ENCODE measurements at places on chromosomes 16 and 17.

DNA sequence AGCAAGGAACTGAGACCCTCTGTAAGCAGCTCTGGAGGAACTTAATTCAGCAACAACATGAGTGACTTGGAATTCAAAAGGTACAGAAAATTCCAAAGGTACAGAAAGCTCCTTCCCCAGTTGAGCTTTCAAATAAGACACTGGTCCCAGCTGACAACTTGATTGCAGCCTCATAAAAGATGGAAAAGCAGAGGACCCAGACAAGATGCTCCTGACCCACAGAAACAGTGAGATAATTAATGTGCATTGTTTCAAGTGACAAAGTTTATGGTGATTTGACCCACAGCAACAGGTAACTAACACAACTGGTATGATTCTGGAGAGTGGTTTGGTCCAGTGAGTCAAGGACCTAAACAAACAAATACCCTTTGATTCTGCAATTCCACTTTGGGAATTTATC, 15.2 kb upstream of the TMEM114 start:
- no peak for DNase-seq

DNA sequence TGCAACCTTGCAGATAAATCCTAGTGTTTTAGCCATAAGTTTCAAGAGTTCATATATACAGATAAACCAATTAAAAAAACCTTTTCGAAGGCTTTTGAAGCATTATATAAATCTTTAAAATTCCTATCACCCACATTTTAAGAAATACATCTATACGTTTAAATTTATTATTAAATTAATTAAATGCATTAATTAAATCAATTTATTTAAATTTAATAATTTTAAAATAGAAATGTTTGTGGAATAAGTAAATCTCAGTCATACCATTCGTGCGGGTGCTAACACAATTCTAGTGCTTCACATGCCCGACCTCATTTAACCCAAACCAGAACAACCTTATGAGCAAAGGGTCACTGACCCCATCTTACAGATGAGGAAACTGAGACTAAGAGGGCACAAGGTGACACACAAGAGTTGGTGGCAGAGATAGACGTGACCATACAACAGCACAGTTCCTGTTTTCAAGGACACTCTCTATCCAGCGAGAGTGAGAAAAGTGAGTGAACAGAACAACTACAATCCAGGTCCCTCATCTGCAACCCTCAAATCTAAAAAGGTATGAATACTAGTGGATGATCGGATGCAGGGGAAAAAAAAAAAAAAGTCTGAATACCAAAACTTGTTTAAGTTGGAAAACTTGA, 1.4 kb downstream of the NSMCE1 start:
- no peak for DNase-seq

GRCh38 chr17:61335105-61335844, 64.4 kb upstream of the TBX2 start:
- no peak for DNase-seq

DNA sequence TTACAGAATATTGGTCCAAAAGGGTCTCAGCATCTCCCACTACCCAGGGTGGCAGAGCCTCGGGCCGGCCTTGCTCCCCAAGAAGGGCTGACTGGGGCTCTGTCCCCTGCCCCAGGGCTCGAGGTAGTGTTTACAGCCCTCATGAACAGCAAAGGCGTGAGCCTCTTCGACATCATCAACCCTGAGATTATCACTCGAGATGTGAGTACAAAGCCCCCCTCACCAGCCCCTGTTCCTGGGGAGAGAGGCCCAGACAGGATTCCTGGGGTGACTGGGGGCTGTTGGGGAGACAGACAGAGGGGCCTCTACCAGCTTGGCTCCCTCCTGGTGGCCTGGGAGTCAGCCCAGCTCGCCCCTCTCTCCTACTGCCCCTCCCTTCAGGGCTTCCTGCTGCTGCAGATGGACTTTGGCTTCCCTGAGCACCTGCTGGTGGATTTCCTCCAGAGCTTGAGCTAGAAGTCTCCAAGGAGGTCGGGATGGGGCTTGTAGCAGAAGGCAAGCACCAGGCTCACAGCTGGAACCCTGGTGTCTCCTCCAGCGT, 6.1 kb upstream of the NLRC5 start:
- DNase-seq = no peak

- DNase-seq = no peak
These were observed 106.4 kb upstream of the CES5A start for GRCh38 chr16:55981557-55981956.

GRCh38 chr17:227946-228615, 46.6 kb upstream of the DOC2B start:
- no peak for DNase-seq

- DNase-seq = no peak
These were observed at the start of gene METTL23 for GRCh38 chr17:76726776-76727718. Gene METTL23 (plus strand): TSS chr17:76726839. CDS start chr17:76729711, 2,872 bp downstream.

DNA sequence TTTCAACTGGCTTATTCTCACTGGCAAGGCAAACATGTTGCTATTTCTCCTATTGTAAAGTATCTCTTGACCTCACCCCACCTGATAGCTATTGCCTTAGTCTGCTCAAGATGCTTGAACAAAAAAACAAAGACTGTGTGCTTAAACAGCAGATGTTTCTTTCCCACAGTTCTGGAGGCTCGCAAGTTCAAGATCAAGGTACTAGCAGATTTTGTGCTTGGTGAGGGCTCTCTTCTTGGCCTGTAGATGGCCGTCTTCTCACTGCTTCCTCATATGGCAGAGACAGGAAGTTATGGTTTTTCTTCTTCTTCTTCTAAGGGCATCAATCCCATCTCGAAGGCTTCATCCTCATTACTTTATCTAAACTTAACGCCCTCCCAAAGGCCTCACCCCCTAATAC, 109.7 kb upstream of the CLEC3A start:
- DNase-seq = no peak

- DNase-seq = no peak
These were observed 378.3 kb downstream of the CPPED1 start for GRCh38 chr16:12425134-12425941.

DNA sequence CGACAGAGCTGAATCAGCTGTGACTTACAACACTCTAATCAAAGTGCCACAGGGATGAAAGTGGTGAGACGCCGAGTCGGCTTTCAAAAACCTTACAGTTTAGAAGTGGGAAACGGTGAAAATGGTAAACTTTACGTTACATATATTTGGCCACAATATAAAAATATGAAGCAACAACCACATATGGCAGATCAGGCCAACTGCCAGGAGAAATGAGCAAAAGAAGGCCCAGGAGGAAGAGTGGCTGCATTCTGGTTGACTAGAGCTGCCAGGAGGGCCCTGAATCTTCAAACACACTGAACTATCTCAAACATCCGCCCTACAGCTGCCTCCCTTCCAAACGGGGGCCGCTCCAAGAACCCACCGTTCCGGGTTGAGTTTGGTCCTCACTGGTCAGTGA, 56.3 kb downstream of the MRM3 start:
- no peak for DNase-seq

DNA sequence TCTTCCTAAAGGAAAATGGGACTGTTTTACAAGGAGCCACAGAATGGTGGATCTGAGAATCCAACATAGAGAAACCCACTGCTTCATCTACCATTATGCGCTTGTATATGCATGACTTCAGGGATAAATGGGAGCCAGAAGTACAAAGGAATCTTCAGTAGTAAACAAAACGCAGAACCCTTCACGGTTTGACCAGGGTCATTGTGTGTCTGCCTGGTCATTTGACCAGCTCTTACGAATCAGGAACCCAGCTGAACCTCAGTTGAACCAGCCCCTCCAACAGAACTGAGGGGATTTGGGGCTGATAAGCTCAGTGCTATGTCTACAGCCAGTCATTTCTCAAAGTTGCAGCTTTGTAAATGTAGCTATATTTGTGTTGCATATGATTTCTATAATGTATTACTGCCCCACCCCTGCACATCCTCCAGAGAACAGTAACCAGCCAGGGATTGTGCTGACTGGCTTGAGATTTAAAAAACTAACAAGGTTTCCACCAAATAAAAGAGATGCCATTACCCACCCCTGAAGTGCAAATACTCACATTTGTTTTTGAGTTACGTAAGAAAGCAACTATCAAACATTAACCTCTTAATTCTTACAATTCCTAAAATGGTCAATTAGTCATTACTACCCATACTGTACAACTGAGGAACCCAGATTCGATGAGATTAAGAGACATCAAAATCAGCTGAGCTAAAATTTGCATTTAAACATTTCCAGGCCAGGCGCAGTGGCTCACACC, 6.3 kb downstream of the CMTM4 start:
- no peak for DNase-seq

- no peak for DNase-seq
These were observed 116.8 kb upstream of the SOX9 start for GRCh38 chr17:72004011-72004427.

DNA sequence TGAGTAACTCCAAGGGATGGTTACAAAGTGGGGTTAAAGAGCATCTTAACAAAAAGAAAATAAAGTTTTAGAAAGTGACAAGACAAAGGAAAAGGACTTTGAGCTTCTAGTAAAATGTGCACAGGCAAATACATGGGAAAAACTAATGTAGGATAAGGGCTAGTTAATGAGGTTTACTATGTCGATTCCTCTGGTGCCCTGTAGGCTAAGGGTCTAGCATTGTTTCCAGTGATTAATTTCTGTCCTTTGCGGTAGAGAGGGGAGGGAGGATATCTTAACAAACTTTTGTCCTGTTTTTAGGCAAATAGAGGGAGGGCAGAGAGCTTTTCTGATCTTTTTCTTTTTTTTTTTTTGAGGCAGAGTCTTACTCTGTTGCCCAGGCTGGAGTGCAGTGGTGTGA, 96.6 kb upstream of the SIAH1 start:
- DNase-seq = no peak

DNA sequence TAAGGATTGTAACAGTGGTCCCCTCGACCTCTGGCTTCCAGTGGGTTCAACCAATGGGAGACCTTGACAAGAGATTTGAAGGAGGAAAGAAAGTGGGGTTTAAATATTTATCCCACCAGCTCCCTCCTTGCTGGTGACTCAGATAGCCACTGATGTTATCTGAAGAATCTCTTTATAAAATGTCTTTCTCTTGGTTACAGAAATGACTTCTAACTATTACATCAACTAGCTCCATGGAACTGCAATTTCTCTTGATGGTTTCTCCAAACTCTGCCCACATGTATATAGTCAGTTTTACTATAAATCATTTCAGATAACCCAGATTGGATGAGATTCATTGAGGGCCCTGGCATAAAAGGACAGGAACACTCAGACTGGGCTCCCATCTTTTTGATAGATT, 920.2 kb upstream of the SOX9 start:
- DNase-seq = no peak

DNA sequence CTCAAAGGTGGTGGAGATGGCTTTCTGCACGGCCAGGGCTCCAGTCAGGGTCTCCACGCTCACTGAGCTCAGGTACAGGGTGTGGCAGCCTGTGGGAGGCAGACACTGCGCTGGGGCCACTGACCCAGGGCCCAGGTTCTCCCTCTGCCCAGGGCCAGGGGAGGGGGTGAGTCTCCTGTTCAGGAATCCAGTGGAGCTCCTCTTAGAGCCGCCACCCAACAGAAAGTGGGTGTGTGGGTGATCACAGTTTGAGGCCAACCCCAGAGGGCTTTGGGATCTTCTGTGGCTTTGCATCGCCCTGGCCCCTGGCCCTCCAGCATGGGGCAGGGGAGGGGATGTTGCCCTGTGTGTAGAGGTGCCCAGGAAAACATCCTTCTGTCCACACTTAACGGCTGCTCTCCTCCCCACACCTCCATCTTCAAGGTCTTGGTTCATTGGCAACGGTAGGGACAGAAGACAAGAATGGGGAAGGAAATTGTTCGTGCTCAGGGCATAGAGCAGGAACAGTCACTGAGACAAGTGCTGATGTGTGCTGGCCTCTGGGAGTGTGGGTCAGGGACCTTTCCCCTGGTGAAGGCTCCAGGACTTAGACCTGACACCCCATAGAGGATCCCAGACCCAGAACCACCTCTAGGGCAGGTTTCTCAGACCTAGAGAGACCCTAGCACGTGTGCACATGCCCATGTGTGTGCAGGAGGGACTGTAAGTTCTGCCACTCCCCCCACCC, 21.5 kb downstream of the TNS4 start:
- no peak for DNase-seq

DNA sequence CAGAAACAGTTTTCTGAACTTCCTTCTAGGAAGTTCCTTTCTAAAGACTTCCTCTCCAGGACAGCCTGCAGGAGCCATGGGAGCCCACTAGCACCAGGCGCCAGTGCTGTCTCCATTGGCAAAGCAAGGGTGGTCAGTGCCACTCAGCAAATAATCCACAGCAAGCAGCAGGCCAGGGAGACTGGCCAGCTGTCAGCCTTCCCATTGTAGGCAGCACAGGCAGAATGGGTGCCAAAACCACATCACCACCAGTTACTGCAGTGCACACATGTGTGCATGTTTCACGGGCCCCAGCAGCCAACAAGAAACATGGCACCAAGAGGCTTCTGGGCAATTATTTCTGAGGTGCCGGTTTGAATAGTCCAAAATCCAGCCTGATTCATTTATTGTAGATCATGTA, 26.7 kb downstream of the DNASE1 start:
- DNase-seq = no peak

- DNase-seq = no peak
These were observed 38.1 kb downstream of the TEKT5 start for GRCh38 chr16:10656618-10657017.

DNA sequence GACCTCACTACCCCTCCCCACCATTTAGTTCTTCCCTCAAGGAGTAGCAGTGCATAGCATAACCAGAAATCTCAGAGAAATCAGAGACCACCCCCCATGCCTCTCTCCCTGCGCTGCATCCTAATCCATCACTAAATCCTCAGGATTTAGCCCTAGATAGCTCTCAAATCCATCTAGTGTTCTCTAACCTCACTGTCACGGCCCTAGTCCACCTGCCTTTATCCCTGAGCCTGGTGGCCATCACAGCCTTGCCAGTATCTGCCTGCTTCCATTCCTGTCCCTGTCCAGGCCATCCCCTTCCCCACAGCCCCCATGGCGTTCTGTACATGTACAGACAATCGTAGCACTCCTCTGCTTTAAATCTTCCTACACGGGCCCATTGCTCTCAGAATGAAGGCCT, 19.1 kb downstream of the CBLN1 start:
- no peak for DNase-seq

- DNase-seq = no peak
These were observed 20.5 kb downstream of the CLEC16A start for GRCh38 chr16:10964891-10965326.

DNA sequence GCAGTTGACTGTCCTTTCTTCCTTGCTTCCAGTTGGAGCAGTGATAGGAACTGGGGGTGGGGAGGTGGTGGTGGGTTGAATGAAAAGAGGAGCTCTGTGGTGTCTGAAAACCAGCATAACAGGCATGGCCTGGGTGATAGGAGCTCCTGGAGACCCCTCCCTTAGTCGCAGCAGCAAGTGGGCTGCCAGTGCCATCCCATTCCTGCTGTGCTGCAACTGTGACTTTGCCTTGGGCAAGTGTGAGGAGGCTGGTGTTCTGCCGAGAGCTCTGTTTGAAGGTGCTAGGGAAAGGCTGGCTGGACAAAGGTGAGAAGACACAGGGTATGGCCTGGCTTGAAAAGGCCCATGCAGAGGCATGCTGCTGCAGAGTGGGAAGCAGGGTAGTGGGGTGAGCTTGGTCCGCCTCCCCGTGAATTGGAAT, 2.7 kb upstream of the CDK5R1 start:
- no peak for DNase-seq
